ENCODE measurements at places on chromosomes 12 and 14.

GRCh38 chr12:129825316-129825715, 78.5 kb downstream of the TMEM132D start:
- no peak for DNase-seq

DNA sequence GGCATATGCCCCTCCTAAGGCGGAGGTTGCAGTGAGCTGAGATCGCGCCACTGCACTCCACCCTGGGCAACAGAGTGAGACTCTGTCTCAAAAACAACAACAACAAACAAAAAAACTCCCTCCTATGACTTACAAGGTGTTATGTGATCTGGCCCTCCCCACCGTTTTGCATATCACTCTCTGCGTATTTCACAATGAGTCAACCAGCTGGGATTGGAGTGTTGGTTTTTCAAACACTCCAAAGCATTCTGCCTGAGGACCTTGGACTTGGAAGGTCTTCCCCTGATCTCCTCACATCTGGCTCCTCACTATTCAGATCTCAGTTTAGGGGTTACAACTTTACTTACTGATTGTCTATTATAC, 14.0 kb downstream of the MANSC1 start:
- DNase-seq, result no peak

- DNase-seq, result no peak
These were observed 57.3 kb upstream of the TMEM132D start for GRCh38 chr12:129961091-129961490.

GRCh38 chr14:50762001-50762930, 68.7 kb downstream of the NIN start:
- DNase-seq, result no peak

DNA sequence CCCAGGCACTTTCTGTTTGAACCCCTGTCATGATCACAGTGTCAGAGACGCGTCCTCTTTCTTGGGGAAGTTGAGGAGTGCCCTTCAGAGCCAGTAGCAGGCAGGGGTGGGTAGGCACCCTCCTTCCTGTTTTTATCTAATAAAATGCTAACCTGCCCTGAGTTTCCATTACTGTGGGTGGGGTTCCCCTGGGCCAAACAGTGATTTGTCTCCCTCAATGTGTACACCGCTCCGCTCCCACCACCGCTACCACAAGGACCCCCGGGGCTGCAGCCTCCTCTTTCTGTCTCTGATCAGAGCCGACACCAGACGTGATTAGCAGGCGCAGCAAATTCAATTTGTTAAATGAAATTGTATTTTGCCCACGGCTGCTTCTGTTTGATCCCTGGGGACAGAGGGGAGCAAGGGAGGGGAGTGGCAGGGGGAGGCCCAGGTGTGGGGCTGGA, 5.1 kb downstream of the SHMT2 start:
- no peak for DNase-seq

DNA sequence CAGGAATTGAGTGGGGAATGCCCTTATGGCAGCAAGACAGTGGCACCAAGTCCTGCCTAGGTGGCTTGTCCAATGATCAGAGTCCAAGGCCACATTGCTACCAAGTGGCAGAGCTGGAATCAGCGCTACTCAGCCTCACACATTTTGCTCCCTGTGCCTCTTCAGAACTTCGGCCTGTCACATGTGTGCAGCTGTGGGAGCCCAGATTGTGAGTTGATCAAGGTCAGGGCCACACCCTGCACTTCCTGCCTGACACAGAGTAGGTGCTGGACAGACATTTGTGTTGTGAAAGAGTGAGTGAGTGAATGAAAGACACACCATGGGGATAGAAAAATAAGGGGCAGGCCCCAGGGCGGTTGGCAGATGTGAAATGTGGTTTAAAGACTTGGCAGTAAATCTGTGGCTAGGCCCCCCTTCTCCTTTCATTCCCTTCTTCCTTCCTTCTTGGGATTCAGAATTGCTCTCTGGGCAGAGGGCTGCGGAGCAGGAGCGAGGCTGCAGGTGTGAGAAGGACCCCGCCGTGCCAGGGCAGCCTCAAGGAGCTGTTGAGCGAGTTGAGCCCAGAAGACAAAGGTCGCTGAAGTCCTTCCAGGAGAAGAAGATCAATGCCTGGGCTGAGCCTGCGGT, 83.5 kb downstream of the SLC25A47 start:
- DNase-seq, result peak; percentile 61

DNA sequence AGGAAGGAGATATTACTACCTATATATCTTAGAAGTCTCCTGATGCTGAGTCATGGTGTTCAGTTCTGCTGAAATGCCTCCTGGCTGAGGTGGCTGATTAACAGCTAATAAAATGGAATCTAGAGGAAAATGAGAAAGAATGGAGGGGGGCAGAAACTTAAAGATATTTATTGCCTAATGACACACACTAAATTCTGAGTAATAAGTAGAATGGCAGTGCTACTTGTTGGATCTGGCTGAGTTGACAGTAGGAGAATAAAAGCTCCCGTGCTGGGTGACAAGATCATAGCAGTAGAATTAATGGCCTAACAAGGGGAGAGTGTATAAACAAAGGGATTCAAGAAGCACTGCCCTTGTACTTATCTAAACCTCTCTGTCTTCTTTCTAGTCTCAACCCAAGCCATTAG, 137.5 kb downstream of the CNTN1 start:
- no peak for DNase-seq

GRCh38 chr14:30240018-30240417, 312.4 kb upstream of the PRKD1 start:
- DNase-seq, result no peak

DNA sequence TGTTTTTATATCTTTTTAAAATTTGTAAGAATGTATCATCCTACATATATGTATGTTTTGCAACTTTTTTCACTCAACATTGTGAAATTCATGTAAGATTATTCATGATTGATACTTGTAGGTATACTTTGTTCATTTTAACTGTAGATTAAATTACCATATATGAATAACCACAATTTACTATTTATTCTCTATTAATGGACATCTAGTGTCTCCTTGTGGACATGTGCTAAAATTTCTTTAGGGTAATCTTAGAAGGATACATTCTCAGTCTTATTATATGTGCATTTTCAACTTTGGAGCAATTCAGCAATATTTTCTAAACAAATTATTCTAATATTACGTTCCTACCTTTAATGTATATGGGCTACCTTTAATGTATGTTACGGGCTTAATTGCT, 192.4 kb downstream of the FUT8 start:
- DNase-seq, result no peak

- DNase-seq, result no peak
These were observed 75.4 kb downstream of the VCPKMT start for GRCh38 chr14:50040895-50041465.

DNA sequence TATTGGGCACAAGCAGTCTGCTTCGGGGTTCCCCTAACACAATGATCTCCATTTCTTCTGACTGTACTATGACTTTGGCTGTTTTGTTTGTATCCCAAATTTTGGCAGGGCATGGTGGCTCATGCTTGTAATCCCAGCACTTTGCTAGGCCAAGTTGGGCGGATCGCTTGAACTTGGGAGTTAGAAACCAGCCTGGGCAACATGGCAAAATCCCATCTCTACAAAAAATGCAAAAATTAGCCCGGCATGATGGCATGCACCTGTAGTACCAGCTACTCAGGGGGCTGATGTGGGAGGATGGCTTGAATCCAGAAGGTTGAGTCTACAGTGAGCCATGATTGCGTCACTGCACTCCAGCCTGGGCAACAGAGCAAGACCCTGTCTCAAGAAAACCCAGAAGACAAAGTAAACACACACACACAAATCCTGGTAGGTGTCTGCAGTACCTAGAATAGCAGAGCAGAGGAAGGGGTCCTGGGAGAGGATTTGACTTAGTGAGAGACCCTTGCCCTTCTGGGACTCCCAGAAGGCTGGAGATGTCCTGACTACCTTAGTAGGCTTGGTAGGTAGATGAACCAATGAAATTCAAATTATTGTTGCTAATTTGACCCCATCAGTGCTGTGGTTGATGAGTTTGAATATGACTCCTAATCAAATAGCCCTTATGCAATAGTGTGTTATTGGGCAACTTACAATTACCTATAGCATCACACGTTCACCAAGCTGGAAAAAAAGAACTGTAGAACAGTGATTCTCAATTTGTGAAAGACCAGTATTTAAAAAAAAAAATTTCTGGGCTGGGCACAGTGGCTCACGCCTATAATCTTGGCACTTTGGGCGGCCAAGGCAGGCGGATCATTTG, 6.8 kb upstream of the AEBP2 start:
- DNase-seq, result no peak

GRCh38 chr12:29883525-29883924, 99.8 kb upstream of the TMTC1 start:
- DNase-seq, result no peak

GRCh38 chr12:40632171-40632570, 60.1 kb upstream of the CNTN1 start:
- DNase-seq, result no peak

DNA sequence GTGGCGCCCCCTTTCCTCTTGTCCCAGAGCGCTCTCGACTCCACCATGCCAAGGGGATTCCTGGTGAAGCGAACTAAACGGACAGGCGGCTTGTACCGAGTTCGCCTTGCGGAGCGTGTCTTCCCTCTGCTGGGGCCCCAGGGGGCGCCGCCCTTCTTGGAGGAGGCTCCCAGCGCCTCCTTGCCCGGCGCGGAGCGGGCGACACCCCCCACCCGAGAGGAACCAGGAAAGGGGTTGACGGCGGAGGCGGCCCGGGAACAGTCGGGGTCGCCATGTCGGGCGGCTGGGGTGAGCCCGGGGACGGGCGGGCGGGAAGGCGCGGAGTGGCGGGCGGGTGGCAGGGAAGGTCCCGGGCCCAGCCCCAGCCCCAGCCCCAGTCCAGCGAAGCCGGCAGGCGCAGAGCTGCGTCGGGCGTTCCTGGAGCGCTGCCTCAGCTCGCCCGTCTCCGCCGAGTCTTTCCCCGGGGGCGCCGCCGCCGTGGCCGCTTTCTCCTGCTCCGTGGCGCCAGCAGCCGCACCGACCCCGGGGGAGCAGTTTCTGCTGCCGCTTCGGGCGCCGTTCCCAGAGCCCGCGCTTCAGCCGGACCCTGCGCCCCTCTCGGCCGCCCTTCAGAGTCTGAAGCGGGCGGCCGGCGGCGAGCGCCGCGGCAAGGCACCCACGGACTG, 376 bp downstream of the INSM2 start:
- peak; percentile 66 for DNase-seq

DNA sequence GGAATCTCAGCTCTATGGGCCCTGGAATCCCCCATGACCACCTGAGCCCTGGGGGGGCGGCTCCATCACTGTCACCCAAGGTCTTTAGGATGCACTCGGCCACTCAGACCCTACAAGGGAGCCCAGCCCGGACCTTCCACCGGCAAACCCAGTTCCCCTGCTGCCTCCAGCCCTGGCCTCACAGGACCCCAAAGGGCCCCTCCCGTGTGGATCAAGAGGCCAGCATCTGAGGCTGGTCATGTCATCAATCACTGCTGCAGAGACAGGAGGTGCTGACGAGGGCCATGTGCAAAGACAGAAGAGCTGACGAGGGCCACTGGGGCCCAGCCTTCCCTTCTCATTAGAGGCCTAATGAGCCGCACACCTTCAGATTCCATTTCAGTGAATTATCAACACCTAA, 39.0 kb upstream of the SFSWAP start:
- peak; percentile 52 for DNase-seq

DNA sequence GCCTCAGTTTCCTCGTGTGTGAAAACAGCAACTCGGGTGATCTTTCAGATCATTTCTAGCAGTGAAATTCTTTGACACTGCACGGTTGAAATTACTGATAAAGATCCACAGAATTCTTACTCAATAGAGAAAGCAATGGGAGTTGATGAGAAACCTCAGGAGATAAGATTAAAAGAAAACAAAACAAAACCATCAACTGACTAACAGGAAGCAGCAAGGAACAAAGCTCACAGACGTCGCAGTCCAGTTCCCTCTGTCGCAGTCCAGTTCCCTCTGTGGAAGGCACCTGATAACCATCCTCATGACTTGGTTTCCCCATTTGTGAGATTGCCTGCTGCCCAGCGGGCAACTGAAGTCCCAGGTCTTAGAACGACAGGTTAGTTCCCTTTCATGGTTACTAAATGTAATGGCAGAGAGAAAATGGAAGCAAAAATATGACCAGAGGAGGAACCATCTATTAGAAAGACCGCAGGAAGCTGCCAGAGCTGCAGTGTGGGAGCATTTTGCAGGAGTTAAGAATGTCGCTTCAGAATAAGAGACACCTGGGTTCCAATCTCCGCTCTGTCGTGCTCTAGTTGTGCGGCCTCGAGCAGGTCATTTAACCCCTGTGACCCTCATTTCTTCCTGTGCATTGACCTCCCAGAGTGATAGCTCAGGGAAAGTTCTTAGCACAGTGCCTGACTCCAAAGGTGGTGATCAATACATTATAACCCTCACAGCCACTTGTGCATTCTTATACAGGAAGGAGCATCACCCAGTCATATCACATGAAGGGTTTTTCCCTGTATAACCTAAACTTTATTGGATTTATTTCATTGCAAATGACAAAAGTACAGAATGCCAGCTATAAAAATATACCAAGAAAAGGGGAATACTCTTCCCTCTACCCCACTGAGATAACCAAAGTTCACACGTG, 5.1 kb upstream of the MED13L start:
- no peak for DNase-seq

GRCh38 chr14:50770586-50770985, 60.4 kb downstream of the NIN start:
- DNase-seq, result no peak

GRCh38 chr14:91264151-91265150, 19.9 kb upstream of the GPR68 start:
- peak; percentile 75 for DNase-seq

DNA sequence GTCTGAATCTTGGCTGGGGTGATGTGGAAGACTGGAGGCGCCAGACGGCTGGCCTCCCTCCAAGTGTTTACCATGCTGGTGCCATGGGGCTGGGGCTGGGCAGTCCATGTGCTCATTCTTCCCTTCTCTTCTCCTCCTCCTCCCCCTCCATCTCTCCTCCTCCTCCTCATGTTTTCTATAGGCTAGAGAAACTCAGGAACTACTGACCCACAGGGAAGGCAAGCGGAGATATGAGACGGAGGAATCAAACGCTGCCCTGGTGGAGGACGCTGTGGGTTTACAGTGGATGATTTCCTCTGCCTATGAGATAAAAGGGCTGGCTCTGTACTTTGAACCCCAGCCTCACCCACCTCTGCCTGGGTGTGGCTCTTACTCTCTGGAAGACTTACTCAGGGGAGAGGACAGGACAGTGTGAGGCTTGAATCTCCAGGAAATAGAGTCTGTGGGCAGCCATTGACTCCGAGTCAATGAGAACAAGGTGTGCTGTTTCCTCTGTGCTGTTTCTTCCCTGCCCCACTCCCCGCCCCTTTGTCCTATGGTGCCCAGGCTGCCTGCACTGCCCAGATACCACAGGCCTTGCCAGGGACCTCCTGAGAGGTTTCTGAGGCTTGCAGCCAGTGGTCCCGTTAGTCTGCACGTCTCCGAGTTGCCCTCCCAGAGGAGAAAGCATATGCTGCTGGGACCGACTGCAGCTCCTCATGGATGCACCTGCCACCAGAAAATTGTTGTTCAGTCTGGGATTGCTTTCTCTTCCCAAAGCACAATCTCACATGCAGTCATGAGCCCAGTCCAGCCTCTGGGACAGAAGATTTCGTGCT, 132.6 kb upstream of the ARHGAP5 start:
- no peak for DNase-seq

DNA sequence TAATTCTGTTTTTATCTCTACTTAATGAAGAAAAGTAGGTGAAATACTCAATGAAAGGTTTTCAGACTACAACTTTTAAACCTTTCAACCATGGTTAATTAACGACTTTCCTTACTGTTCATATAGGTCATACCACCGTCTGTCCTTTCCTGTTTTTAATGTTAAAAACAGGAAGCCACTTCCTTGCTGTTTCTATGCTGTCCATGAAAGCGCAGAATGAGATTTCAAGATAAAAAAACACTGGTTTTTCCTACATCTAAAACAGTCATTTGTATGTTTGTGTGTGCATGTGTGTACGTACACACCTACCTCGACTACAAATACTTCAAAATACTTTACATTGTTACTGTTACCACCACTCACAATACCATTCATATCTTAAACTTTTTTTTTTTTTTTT, 27.3 kb downstream of the SPTLC2 start:
- no peak for DNase-seq

Measured in upper lobe of right lung (tissue), 1 donor.